Effector CD8-positive, alpha-beta T cell (primary cell): ENCODE measurements at places on chromosomes 13 and 19.

DNA sequence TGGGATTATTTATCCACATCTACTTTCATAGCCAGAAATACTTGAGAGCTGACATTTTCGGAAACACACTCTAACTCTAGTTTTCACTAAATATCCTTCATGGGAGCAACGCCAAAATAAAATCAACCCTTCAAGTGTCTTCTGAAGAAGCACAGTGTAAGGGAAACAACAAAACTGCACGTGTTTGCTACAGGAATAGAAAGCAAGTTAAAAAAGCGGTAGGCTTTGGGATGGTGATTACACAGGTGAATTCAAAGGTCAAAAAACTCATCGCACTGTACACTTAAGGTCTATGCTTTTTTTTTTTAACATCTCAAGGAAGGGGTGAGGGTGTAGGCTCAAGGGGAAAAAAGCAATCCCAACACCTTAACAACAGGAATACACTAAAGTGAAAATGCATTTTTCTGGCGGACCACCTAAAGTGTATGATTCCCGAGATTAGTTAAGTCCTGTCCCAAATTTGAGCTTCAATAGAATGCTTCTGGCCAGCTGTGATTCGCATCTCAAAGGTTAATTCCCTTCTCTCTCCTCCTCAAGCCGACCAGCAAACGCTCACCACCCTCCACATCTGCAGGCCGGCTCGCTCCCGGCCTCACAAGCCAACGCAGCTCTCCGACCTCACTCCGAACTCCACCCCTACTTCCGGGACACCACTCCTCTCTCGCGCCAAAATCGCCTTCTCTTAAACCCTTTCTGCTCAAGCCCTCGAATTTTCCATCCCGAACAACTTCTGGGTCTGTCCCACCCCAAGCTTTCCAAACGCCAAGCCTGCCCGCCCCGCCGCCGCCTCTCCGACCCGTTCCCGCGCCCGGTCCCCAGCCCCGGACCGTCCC lies 1.1 kb downstream of the ARGLU1 start:
- no peak for DNase-seq

DNA sequence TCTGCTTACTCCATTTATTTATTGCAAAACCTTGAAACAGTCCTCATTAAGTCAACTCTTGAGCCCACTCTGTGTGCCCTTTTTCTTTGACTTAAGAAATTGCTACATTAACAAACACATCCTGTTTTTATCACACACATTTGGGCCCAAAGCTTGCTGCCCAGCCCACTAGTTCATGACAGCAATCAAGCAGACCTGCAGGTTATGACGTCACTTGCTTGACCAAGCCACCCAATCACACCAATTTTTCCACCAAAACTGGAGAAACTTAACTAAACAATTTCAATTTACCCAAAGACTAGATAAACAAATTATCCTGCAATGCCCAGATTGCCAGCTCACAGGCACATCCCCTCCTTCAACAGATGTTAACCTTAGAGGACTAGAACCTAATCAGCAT lies 120.7 kb downstream of the ZNF429 start:
- DNase-seq: no peak

- DNase-seq: peak; percentile 31
Observed at GRCh38 chr19:14432791-14433553, at the start of gene PKN1. Gene PKN1 (plus strand): TSS chr19:14433306. CDS start chr19:14433522, 216 bp downstream.

DNA sequence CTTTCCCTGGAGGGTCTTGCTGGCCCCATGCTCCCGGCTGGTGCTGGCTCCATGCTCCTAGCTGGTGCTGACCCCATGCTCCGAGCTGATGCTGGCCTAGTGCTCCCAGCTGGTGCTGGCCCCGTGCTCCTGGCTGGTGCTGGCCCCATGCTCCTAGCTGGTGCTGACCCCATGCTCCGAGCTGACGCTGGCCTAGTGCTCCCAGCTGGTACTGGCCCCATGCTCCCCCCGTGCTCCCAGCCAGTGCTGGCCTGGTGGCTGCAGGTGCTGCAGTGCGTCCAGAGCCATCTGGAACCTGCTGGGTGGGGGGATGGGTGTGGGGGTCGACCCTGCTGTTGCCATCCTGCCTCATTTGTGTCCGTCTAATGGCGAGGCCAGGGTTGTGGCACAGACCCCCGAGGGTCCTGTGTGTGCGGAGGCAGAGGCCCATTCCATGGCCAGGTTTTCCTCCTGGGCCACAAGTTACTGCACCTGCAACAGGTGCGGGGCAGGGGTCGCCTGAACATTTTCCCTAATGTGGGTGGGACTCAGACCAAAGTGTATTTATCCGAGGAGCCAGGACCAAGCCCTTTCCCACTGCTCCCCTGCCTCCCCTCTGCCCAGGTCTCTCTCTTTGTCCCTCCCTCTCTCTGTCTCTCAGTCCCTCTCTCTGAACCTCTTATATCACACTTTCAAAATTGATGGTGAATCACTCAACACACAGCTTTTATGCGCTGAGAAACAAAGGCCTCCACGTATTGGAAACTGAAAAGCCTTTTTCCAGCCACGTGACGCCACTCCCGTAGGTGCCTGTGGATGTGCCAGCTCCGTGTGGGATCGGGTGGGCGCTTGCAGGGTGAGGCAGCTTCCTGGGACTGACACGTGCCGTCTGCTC lies 45.1 kb downstream of the MCF2L start:
- DNase-seq: no peak

GRCh38 chr19:4368128-4368820 lies 24.9 kb downstream of the MPND start:
- no peak for DNase-seq

DNA sequence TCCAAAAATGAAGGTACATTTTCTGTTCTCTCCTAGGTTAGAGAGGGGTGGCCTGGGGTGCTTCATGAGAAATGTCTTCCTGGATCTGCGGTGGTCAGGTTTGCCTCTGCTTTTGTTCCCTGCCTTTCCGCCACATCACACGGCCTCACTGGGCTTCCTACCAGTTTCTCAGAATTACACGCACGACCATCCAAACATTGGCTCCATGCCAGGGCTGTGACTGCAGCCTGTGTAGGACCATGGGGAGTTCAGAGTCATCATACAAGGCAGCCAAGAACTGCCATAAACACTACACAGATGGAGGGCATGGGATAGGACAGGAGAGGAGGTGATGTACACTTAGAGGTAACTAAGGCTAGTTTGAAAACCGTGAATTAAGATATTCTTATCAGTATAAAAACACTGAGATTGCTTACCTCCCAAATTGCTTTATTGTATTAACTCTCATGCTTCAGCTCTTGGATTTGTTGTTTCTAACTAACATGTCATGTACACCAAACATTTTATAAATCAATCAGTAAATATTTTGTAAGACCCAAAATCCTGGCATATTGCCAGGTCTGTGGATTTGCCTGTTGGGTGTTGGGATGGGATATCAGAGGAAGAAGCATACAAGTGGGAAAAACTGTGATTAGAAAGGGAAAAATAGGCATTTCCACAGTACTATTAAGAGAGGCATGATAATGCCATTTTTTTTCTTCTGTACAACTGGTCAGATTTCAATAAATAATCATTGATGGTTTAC lies 45.2 kb downstream of the CDADC1 start:
- DNase-seq: no peak

DNA sequence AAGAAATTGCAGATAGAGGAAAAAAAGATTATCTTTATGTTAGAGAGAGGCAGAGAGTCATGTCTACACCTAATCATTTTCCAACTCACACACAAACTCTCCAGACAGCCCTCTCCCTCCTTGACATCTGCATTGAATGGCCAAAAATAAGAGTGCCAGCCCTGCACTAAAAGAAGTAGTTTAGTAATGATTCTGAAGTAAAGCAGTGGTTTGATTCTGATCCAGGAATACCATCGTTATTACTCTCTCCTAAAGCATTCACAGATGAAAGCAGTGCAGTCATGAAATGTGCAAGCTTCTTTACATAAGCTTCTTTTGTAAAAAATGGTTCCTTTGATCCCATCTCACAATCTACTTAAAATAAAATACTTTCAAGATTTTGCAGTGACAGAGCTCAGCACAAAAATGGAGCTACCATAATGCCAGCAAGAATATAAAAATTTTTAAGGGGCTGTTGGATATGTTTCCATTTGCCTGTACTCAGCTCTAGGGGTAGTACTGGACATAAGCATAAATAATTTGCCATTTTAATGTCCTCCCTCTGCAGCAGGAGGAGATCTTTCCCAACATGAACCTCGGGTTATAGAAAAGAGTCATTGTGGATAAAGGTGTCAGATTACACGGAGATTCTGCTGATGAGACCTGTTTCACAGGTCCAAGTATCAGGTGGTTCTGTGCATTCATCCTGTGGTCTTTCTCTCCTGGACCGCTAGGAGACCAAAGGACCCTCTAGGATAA lies 406.3 kb downstream of the DCT start:
- DNase-seq: no peak

DNA sequence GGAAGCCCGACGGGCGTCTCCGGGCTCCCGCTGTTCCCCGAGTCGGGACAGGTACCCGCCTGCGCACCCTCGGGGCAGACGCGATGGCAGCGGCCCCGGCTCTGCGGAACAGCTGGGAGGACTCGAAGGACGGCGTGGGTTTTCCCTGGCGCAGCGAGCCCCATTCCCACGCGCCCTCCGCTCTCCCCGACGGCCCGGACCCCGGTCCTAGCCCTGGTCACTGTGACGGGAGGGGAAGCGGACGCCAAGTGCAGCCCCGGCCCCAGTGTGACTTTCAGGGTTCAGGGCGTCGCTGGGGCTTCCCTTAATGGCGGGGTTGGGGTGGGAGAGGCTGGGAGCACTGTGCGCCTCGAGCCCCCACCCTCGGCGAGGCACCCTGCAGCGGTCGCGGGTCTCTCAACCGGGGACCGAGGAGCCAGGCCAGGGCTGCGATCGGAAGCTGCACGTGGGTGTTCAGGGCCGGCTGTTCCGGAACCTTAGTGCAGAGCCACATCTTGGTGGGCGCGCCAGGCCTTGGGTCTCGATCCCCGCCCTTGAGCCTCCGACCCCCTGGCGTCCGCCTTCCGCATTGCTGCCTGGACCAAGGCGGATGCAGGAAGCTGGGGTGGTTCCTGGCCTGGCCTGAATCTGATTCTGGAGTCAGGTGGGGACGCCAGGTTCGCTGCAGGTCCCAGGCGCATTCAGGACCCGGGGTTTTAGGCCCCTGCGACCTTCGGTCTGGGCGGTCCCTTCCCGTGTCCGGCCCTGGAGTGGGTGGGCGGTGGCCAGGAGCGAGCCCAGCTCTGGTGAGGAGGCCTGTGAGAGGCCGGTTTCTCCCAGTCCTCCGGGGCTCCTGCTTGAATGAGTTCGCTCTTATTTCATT lies 3.5 kb downstream of the LGALS7B start:
- DNase-seq: peak; percentile 17

DNA sequence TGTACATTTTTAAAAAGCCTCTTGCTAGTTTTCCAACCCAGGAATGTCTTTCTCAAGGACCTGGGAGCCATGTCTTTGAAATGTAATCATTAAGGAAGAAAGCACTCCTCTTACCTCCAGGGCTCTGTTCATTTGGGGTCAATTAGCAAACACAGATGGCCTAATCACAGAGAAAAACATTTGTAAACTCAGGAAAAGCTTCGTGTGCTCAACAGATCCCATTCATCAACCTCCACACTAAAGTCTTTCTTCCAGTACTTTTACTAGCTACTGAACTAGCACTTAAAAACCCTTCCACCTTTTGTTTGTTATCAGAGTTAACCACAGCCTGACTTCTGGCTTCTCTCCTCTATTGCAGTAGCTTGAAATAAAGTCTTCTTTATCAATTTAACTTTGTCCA lies 441.4 kb downstream of the PCDH20 start:
- DNase-seq: no peak

GRCh38 chr13:43077461-43077860 lies 54.1 kb downstream of the DNAJC15 start:
- no peak for DNase-seq

DNA sequence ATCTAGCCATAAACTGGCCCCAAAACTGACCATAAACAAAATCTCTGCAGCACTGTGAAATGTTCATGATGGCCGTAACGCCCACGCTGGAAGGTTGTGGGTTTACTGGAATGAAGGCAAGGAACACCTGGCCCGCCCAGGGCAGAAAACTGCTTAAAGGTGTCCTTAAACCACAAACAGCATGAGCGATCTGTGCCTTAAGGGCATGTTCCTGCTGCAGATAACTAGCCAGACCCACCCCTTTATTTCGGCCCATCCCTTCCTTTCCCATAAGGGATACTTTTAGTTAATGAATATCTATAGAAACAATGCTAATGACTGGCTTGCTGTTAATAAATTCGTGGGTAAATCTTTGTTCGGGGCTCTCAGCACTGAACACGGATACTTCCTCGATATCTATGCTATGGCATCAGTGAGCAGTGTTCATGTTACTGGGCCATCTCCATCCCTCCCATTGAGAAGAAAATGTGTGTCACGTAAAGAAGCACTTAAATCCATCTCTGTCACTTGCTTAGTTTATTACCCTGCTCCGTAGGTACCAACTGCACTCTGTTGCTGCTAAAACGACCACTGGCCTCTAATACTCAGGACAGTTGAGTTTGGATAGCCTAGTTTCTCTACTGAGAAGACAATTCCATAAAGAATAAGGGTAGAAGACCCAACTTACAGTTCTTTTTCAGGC lies 5.3 kb downstream of the ATP7B start:
- DNase-seq: no peak

DNA sequence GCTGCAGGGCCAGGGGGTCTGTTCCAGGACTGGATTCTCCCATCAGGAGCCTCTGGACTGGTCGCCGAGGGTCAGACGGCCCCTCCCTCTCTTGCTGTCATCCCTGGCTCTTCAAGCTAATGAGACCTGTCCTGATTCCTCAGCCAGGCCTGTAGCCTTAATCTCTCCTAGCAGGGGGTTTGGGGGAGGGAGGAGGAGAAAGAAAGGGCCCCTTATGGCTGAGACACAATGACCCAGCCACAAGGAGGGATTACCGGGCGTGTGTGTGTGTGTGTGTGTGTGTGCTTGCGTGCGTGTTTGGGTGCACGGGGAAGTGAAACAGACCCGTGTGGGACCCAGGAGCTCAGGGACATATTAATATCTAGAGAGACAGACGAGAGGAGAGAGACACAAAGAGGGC lies 1.9 kb upstream of the CRX start:
- DNase-seq: no peak

- no peak for DNase-seq
Observed at GRCh38 chr13:24629320-24629719, 50.9 kb upstream of the ATP12A start.

DNA sequence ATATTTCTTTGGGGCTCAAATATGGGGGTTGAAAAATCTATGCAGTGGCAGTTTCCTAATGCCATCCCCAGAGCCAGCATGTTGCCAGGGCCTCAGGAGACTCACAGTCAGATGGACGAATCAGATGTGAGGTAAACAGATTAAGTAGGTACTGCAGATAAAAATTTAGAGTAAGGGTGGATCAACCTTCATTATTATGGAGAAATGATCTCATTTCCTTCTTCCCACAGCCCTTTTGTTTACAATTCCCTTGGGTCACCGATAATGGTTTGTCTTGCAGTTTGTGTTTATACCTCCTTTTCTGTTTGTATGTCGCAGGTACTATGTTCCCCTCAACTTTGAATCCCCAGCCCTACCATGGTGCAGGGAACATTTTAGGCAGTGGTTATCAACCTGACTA lies 20.0 kb downstream of the DIAPH3 start:
- no peak for DNase-seq

GRCh38 chr13:47454986-47455385 lies 546.1 kb downstream of the SUCLA2 start:
- DNase-seq: no peak

GRCh38 chr19:18204394-18205199 lies 755 bp upstream of the RAB3A start:
- DNase-seq: peak; percentile 50
